HCT116 (cell line): ENCODE measurements at places on chromosomes 4 and X. TPM values are rescaled to one million over a fixed set of nuclear protein-coding genes. Genes with fewer than 3 reads are reported as not detected.

GRCh38 chr4:80171656-80172055 is 25.6 kb upstream of the PRDM8 start:
- no peak overlapping the region for H3K27ac ChIP-seq
- no peaks in the 10 kb centered on the region for H3K4me1 ChIP-seq
- H3K27me3 ChIP-seq = no peaks in the 10 kb centered on the region
- no peak for DNase-seq

TCP11X2 gene
- total RNA-seq = not detected

DNA sequence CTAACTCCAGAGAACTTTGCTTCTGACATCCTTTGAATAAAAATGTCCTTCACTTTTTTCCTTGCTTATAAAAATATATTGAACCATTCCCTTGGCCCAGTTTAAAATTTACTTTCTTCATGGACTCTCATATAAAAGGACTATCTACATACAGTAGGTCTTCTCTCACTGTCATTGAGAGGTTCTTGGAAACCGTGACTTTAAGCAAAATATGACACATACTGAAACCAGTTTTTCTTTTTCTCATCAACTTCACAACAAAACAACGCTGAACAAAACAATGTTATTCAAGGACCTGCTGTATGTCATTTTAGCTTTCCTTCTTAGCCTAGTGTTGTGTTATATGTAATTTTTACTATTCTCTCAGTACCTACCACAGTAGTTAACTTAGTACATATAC is 496.8 kb downstream of the CENPC start:
- no peak overlapping the region for H3K4me3 ChIP-seq
- no peaks in the 10 kb centered on the region for H3K27me3 ChIP-seq
- H3K36me3 ChIP-seq = no peaks in the 10 kb centered on the region
- DNase-seq = no peak
- no peak overlapping the region for H3K27ac ChIP-seq

- no peak overlapping the region for H3K27ac ChIP-seq
- no peak overlapping the region for H3K4me3 ChIP-seq
- peaks cover 24% of the 10 kb centered on the region for H3K4me1 ChIP-seq
- H3K27me3 ChIP-seq = no peaks in the 10 kb centered on the region
- no peak for DNase-seq
Observed at GRCh38 chrX:40260146-40260747, 162.5 kb upstream of the BCOR start.

ARMCX2 gene
- 0.17 TPM for total RNA-seq

EIF2S3 gene
- total RNA-seq = 273 TPM

HSFX1 gene
- 0.44 TPM for total RNA-seq

LIMCH1 gene
- total RNA-seq = 10.4 TPM
